ENCODE measurements at places on chromosomes 2 and 18. TPM values are rescaled to one million over a fixed set of nuclear protein-coding genes. Genes with fewer than 3 reads are reported as not detected.

DNA sequence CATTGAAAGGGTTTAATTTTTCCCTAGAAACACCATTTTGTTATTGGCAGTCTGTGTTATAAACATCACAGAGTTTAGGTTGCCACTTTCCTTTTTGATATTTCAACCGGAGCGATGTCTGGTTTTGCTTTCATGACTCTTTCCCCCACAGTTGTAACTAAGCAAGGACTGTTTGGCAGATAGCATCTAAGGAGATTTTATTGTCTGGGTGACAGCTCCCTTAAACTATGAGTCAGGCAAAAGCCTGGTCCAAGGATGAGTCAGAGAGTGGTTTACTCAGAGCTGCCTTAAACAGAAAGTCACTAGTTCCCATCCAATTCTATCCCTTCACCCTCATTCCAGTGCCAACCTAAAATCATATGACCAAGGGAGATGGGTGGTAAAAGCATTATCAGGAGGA, 341.6 kb upstream of the VWC2L start:
- DNase-seq: no peak

The LMAN1 gene
- 82.5 TPM for total RNA-seq

DNA sequence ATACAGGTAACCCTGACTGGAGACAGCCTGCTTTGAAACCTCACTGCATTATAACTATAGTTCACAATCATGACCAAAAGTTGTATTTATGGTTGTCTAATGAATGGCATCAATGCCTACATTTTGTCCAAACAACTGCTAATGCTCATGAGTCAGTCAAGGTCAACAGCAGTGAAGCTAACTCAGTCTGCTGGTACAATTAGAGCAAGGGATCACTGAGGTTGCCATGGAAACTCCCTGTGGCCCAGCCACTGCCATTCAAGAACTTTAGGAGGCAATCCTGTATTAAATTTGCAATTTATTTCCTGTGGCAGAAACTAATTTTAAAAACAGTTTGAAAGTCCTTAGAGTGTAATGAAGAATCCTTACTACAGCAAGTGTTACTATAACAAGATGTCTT, 185.1 kb upstream of the SMAD7 start:
- DNase-seq: no peak

DNA sequence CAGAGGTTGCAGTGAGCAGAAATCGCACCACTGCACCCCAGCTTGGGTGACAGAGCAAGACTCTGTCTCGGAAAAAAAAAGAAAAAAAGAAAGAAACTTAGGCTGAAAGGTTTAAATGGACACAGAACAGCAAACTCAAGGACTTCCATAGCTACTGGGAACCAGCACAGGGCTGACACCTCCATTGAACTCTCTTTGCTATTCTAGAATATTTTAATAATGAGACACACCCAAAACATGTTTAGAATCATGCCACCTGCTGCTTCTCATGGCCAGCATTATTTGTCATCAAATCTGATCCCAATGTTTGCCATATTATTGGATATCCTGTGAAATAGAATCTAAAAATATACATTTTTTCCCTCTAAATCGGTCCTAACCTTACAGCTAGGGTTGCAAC, 42.7 kb upstream of the LTBP1 start:
- no peak for DNase-seq

- no peak for DNase-seq
Observed at GRCh38 chr18:65568866-65569265, 181.9 kb upstream of the CDH7 start.

The IL1R2 gene
- 0.48 TPM for total RNA-seq

- DNase-seq: no peak
Observed at GRCh38 chr2:159942146-159942545, 120.3 kb downstream of the PLA2R1 start.

The NEU2 gene
- total RNA-seq: 0.33 TPM

DNA sequence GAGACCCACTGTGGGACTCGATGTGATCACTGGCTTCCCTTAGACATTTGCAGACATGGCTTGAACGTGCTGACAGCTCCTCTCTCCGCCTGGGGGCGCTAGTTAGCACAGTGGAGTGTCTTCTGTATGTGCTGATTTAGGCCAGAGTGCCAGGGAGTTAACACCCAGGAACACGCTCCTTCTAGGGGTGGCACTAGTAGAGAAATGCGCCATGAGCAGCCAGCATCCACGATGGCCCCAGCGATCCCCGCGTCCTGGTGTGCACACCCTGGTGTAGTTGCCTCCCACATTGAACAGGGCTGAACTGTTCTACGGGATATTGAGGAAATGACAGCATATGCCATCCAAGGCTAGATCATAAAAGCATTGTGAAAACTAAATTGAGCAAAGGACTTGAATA, 11.4 kb upstream of the NMUR1 start:
- DNase-seq: no peak

The SEPTIN2 gene
- total RNA-seq: 333 TPM

GRCh38 chr2:149056541-149057255, 18.2 kb downstream of the LYPD6B start:
- DNase-seq: no peak

GRCh38 chr2:8006626-8007025, 675.2 kb upstream of the ID2 start:
- no peak for DNase-seq

DNA sequence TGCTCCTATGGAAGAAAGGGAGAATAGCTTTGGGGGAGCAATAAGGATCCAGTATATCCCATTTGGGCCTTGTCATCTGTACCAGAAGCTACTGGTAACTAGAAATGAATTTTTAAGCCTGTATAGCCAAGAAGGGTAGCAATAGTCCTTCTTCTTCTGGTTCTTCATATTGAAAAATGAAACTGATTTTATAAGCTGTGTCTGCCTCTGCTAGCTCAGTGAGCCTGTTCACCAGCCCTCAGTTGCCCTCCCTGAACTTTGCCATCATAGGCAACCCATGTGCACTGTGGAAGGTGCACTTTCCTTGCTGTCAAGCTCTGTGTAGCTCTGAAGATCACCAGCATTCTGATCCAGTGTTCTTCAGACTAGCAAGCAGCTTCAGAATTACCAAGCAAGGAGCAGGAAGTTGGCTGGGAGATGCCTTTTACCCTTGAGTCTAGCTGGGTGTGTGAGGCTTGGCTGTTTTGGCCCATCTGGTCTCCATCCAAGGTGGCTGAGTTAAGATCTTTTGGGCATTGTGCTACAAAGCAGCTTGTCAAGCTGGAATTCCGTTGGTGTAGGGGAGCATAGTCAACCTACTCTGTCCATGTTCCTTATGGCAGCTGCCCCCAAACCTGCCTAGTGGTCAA, 55.8 kb upstream of the MGAT5 start:
- no peak for DNase-seq

DNA sequence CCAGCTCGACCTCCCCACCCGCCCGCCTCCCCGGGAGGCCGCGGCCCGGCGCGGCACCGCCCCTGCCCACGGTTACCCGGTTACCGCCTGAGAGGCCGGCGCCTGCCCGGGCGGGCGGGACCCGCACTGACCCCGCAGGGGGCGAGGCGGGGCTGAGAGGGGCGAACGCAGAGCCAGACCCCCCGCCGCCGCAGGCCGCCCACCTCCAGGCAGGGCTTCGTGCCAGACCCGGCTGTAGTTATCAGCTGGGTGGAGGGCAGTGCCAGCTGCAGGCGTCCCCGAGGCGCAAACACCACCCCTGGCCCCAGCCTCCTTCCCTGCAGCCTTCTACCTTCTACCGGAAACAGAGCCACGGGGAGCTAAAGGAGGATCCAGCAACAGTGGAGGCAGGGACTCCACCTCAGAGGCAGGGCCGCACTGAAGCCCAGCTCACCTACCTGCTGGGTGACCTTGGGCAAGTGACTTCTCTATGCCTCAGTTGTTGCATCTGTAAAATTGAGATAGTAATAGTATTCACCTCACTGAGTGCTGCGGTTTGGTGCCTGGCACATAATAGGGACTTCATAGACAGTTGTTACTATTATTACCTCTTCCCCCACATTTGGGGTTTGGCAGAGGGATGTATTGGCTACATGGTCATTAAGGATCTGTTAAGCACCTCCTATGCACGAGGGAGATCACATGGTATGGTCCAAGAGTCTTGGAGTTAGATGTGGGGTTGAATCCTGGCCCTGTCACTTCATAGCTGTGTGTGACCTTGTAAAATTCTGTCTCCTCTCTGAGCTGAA, 231.6 kb upstream of the SMAD2 start:
- DNase-seq: no peak

GRCh38 chr2:74104839-74105238, 42.9 kb downstream of the BOLA3 start:
- no peak for DNase-seq

DNA sequence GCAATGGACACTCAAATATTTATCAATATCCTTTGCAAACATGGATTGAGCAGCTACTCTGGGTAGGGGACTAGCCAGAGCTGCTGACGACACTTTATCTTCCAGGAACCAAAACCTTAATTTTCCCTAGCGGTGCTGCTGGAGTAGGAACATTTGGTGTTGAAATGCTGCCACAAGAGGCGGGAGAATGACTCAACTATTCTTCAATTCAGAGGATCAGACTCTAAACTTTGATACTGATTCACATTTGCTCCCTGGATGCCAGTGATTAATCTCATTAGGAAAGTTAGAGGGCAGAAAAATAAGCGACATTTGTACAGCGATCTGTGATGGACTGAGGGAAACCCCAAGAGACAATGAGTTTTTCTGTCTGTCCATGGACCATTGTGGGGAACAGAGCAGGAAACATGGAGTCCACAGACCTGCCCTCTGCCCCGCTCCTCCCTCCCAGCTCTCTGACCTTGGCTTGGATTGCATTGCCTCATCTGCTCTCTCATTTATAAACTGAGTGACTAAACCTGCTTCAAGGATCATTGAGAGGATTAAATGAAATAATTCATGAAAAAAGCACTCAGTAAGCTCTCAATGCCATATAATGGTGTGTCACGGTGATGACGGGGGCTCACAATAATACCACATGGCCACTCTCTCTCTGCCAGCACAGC, 12.6 kb upstream of the EPB41L3 start:
- no peak for DNase-seq

DNA sequence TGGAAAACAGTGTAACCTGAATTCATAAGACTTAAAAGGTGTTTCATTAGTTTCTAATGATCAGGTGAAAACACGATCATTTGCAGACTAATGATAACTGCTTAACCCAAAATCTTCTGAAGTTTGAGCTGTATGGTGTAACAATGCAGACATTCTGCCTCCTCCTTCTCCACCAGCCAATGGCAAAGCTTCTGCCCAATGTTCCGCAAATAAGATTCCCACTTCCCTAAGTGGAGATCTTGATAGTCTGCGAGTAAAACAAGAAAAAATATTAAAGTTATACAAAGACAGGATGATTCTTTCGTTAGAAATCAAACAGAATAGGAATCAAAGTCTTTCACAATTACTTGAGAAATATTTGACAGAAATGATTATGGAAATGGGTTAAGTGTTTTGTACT, 8.1 kb downstream of the C2orf42 start:
- no peak for DNase-seq

The ILKAP gene
- total RNA-seq: 36.7 TPM

The TRABD2A gene
- total RNA-seq: 3.3 TPM

The ERFE gene
- 0.29 TPM for total RNA-seq

GRCh38 chr2:209600341-209601171, 171.1 kb upstream of the UNC80 start:
- no peak for DNase-seq

The CCBE1 gene
- 51.3 TPM for total RNA-seq

DNA sequence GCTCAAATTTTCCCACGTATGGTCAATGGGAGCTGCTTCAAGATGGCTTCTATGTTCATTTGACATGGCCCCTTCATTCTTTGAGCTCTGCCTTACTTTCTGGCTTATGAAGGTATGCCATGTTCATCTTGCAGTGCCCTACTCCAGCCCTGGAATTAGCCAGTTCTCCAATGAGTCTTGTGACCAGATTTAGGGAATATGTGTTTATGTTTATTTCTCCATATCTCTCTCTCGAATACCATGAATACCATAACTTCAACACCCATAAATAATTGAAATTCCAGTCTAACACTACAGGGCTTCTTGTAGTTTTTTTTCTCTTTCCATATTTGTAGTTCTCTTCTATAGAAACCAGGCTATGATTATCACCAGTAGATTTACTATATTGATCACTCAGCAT, 39.7 kb downstream of the EPB41L5 start:
- no peak for DNase-seq

- DNase-seq: no peak
Observed at GRCh38 chr2:226898897-226899296, 63.0 kb downstream of the RHBDD1 start.

GRCh38 chr2:37868866-37869265, 56.2 kb upstream of the RMDN2 start:
- DNase-seq: no peak

The PGAP1 gene
- 45.1 TPM for total RNA-seq

DNA sequence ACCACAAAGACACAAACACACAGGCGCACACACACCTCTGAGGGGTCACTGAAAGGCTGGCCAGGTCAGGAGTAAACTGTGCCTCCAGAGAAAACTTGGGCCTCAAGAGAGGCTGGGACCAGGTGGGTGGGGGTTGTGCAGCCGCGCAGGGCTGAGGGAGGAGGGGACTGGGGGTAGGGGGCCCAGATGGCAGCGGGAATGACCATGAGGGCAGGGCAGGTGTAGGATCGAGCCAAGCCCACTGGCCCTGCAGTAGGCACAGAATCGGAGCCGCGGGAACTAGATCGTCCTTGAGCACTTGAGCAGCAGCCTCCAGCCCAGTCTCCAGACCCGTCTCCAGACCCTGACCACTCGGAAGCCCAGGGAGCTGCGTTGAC, 36.8 kb downstream of the ANKMY1 start:
- DNase-seq: peak; percentile 60

DNA sequence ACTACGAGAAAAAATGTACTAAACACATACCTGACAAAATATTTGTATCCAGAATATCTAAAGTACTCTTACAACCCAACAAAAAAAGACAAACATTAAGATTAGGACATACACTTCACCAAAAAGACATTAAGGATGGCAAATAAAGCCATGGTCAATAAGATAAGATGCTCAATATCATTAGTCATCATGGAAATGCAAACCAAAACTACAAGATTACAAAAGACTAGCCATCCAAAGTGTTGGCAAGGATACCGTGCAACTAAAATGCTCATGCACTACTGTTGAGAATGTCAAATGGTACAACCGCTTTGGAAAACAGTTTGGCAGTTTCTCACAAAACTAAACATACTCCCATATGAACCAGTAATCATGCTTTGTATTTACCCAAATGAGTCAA, 29.7 kb downstream of the MAP3K2 start:
- no peak for DNase-seq

GRCh38 chr2:239275044-239275685, 125.7 kb downstream of the HDAC4 start:
- DNase-seq: peak; percentile 66

DNA sequence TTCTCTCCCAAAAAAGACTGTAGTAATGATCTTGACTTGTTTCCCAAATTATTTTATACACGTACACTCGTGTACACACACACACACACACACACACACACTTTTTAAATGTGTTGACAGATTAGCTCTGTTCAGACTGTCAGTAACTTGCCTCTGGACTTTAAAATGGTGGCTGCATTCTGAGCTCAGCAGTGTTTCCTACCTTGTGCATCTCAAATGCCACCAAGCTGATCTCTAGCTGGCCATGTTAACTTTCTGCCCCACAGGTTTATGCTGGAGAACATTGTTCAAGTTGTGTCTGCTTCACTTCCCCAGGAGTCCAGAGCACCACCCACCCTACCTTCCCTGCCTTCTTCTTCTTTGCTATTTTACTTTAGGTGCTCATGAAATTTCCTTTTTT, 73.4 kb upstream of the TMEM87B start:
- no peak for DNase-seq

- DNase-seq: no peak
Observed at GRCh38 chr2:70091364-70091763, 4.1 kb downstream of the PCBP1 start.

- no peak for DNase-seq
Observed at GRCh38 chr2:28161466-28161865, 231.2 kb upstream of the FOSL2 start.

The CDC42EP3 gene
- 65.4 TPM for total RNA-seq

The KCMF1 gene
- 62.2 TPM for total RNA-seq

GRCh38 chr18:58511897-58512581, 116.9 kb downstream of the ALPK2 start:
- no peak for DNase-seq

All from type B pancreatic cell (in vitro differentiated cells).